ENCODE measurements at places on chromosomes 11 and 22.

DNA sequence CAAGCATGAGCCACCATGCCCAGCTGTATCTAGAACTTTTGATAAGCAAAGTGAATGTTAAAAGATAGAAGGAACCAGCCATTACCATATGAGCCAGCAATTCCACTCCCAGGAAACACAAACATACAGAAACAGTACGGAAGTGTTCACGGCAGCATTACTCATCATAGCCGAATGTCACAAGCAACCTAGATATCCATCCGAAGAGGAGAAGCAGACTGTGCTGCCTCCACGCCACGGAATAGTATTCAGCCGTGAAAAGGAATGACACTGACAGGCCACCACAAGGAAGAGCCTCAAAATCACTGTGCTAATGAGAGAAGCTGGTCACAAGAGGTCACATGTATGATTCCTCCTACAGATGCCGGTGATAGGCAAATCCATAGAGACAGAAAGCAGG lies 17.6 kb upstream of the MGAT3 start:
- no peak for DNase-seq
- H3K4me1 ChIP-seq, result peaks cover 6% of the 10 kb centered on the region
- no peak overlapping the region for H3K4me3 ChIP-seq
- H3K27me3 ChIP-seq, result peaks cover 21% of the 10 kb centered on the region

- H3K4me1 ChIP-seq, result peaks cover 50% of the 10 kb centered on the region
- peak overlapping the region; percentile 90 for H3K4me3 ChIP-seq
- peak; percentile 14 for DNase-seq
- H3K36me3 ChIP-seq, result peaks cover 16% of the 10 kb centered on the region
- peak overlapping the region; percentile 76 for H3K27ac ChIP-seq
Observed at GRCh38 chr22:40463017-40463631, 92.7 kb downstream of the SGSM3 start.

GRCh38 chr11:25206762-25207161 lies 709.9 kb downstream of the LUZP2 start:
- no peaks in the 10 kb centered on the region for H3K27me3 ChIP-seq
- H3K4me3 ChIP-seq, result no peak overlapping the region
- no peaks in the 10 kb centered on the region for H3K36me3 ChIP-seq
- no peak for DNase-seq

DNA sequence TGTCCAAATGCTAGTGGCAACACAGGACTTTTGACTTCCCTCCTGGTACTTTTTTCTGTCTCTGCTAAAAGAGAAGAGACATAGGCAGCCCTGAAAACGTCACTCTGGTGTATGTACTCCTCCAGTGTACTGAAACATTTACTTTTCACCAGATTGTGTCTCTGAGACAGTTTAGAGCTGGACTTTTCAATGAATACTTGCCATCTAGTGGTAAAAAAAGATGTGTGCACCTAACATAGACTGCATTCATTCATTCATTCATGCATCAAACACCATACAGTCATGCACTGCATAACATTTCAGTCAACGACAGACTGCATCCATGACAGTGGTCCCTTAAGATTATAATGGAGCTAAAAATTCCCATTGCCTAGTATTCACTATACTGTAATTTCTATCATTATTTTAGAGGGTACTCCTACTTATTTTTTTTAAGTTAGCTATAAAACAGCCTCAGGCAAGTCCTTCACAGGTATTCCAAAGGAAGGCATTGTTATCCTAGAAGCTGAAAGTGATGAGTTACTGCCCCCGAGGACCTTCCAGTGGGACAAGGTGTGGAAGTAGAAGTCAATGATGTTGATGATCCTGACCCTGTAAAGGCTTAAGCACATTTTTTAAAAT lies 186.2 kb downstream of the SPON1 start:
- peaks cover 14% of the 10 kb centered on the region for H3K27me3 ChIP-seq
- no peak overlapping the region for H3K4me3 ChIP-seq
- H3K27ac ChIP-seq, result no peak overlapping the region
- H3K36me3 ChIP-seq, result no peaks in the 10 kb centered on the region
- DNase-seq, result no peak
- no peaks in the 10 kb centered on the region for H3K4me1 ChIP-seq

GRCh38 chr11:18853086-18853720 lies 61.6 kb upstream of the PTPN5 start:
- H3K4me1 ChIP-seq, result no peaks in the 10 kb centered on the region
- H3K4me3 ChIP-seq, result no peak overlapping the region
- DNase-seq, result no peak
- no peak overlapping the region for H3K27ac ChIP-seq
- peaks cover 3% of the 10 kb centered on the region for H3K36me3 ChIP-seq

GRCh38 chr22:28012832-28013460 lies 93.9 kb upstream of the PITPNB start:
- no peaks in the 10 kb centered on the region for H3K4me1 ChIP-seq
- no peaks in the 10 kb centered on the region for H3K36me3 ChIP-seq
- peaks cover 29% of the 10 kb centered on the region for H3K27me3 ChIP-seq
- H3K4me3 ChIP-seq, result no peak overlapping the region

DNA sequence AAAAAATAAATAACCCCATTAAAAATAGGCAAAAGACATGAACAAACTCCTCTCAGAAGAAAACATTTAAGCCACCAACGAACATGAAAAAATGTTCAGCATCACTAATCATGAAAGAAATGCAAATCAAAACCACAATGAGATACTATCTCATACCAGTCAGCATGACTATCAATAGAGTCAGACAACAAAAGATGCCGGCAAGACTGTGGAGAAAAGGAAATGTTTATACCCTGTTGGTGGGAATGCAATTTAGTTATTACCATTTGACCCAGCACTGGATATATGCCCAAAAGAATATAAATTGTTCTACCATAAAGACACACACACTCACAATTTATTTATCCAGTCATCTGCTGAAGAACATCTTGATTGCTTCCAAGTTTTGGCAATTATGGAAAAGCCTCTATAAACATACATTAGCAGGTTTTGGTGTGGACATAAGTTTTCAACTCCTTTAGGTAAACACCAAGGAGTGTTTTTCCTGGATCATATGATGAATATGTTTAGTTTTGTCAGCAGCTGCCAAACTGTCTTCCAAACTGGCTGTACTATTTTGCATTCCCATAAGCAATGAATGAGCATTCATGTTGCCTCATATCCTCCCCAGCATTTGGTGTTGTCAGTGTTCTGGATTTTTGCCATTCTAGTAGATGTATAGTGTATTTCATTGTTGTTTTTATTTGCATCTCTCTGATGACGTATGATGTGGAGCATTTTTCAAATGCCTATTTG lies 28.0 kb downstream of the OR8D1 start:
- H3K27ac ChIP-seq, result no peak overlapping the region
- no peak overlapping the region for H3K4me3 ChIP-seq
- H3K4me1 ChIP-seq, result no peaks in the 10 kb centered on the region
- DNase-seq, result no peak
- H3K27me3 ChIP-seq, result no peaks in the 10 kb centered on the region

DNA sequence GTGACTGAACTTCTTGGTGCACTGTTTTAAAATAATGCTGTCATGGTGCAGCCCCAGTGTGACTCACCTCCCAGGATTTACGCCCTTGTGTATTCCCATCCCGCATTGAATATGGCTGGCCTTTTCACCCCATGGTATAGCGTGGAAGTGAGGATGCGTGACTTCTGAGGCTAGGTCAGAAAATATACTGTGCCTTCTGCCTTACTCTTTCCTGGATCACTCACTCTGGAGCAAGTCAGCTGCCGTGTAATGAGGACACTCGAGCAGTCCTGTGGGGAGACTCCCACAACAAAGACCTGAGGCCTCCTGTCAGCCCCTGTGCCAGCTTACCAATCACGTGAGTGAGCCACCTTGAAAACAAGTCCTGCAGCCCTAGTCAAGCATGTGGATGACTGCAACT lies 471.9 kb upstream of the KIRREL3 start:
- H3K27me3 ChIP-seq, result no peaks in the 10 kb centered on the region
- H3K36me3 ChIP-seq, result no peaks in the 10 kb centered on the region
- no peak for DNase-seq
- no peak overlapping the region for H3K4me3 ChIP-seq
- H3K4me1 ChIP-seq, result no peaks in the 10 kb centered on the region
- no peak overlapping the region for H3K27ac ChIP-seq

- no peak overlapping the region for H3K27ac ChIP-seq
- no peaks in the 10 kb centered on the region for H3K4me1 ChIP-seq
- H3K4me3 ChIP-seq, result no peak overlapping the region
- no peak for DNase-seq
Observed at GRCh38 chr11:59197991-59198390, 14.7 kb downstream of the MPEG1 start.

GRCh38 chr11:123236879-123237278 lies 41.8 kb upstream of the CLMP start:
- peaks cover 11% of the 10 kb centered on the region for H3K4me1 ChIP-seq
- no peak for DNase-seq
- no peaks in the 10 kb centered on the region for H3K36me3 ChIP-seq
- H3K4me3 ChIP-seq, result no peak overlapping the region
- peaks cover 6% of the 10 kb centered on the region for H3K27me3 ChIP-seq

- no peak for DNase-seq
- H3K4me1 ChIP-seq, result no peaks in the 10 kb centered on the region
- H3K27me3 ChIP-seq, result peaks cover 7% of the 10 kb centered on the region
Observed at GRCh38 chr11:112163875-112164685, at the start of gene IL18. IL18 (minus strand) TSS chr11:112164094; CDS start chr11:112155053, 9,041 bp downstream.

Measured in effector memory CD8-positive, alpha-beta T cell (primary cell).